ENCODE measurements at places on chromosomes 4 and X. TPM values are rescaled to one million over a fixed set of nuclear protein-coding genes. Genes with fewer than 3 reads are reported as not detected.

DNA sequence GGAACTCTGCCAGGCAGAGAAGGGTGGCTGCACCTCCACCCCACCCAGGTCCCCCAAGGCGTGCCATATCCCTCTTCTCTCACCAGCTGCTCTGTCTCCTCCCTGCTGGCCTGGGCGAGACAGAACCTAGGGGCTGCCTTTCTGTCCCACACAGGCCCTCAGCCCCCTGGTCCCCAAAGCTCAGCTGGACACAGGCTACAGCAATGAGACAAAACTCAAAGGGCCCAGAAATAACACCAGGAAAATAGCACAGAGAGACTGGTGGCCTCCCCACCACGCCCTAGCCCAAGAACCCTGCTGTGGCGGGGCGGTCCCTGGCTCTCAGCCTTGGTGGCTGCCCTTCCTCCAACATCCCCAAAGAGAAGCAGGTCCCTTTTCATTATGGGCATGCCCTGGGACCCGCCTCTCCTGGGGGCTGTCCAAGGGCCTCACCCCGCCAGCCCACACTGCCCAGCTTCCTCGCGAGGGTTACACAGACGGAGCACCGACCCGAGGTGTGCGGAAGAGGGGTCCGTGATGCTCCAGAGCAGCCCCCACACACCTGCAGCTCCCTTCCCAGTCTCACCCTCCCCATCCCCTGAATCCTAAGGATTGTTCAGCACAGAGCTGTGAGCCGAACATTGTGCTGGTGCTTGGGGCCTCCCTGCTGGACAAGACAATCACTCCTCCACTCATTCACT lies 67.7 kb upstream of the HMX1 start:
- no peak for DNase-seq
- H3K27me3 ChIP-seq, result no peaks in the 10 kb centered on the region
- H3K4me3 ChIP-seq, result no peak overlapping the region

DNA sequence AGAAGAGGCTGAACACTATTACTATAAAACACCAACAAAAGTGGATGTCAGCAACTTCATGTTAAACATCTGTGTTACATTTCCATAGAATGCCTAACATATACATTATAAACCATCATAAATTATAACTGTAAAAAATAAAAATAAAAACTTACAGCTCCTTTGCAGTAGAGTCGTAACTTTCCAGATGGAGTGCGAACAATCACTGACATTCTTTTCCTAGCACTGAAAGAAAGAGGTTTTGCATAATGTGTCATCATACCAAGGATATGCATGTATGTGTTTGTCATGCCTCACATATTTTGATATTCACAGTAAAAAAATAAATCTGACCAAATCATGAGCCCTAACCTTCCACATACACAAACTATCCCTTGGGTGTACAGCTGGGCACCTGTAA lies 113.1 kb downstream of the ATP8A1 start:
- no peaks in the 10 kb centered on the region for H3K36me3 ChIP-seq
- DNase-seq, result no peak

Gene STIM2
- total RNA-seq, result 54.3 TPM

- no peaks in the 10 kb centered on the region for H3K4me1 ChIP-seq
- DNase-seq, result no peak
- H3K27ac ChIP-seq, result no peak overlapping the region
These were observed 31.1 kb upstream of the MID1IP1 start for GRCh38 chrX:38770152-38770551.

Gene PDE6B
- 19.9 TPM for total RNA-seq

GRCh38 chr4:92264163-92264562 lies 39.6 kb upstream of the GRID2 start:
- no peak overlapping the region for H3K27ac ChIP-seq
- H3K4me3 ChIP-seq, result no peak overlapping the region
- no peaks in the 10 kb centered on the region for H3K27me3 ChIP-seq
- no peaks in the 10 kb centered on the region for H3K36me3 ChIP-seq

- DNase-seq, result no peak
- H3K27me3 ChIP-seq, result no peaks in the 10 kb centered on the region
- H3K4me1 ChIP-seq, result peaks cover 3% of the 10 kb centered on the region
These were observed 45.4 kb downstream of the APLN start for GRCh38 chrX:129609395-129609794.

Gene ARHGAP36
- not detected for total RNA-seq

GRCh38 chr4:83894831-83895230 lies 358.9 kb downstream of the GPAT3 start:
- no peaks in the 10 kb centered on the region for H3K4me1 ChIP-seq
- H3K4me3 ChIP-seq, result no peak overlapping the region
- no peak for DNase-seq
- no peaks in the 10 kb centered on the region for H3K27me3 ChIP-seq
- no peaks in the 10 kb centered on the region for H3K36me3 ChIP-seq

GRCh38 chr4:178554352-178554751 lies 1112.1 kb upstream of the AGA start:
- H3K27me3 ChIP-seq, result no peaks in the 10 kb centered on the region
- no peaks in the 10 kb centered on the region for H3K4me1 ChIP-seq
- no peak for DNase-seq
- no peak overlapping the region for H3K4me3 ChIP-seq
- H3K27ac ChIP-seq, result no peak overlapping the region

- no peaks in the 10 kb centered on the region for H3K27me3 ChIP-seq
- no peak overlapping the region for H3K4me3 ChIP-seq
- no peak for DNase-seq
- no peak overlapping the region for H3K27ac ChIP-seq
- no peaks in the 10 kb centered on the region for H3K36me3 ChIP-seq
These were observed 87.4 kb upstream of the KCTD8 start for GRCh38 chr4:44535981-44536380.

Gene SCML2
- total RNA-seq, result not detected

Gene FDCSP
- not detected for total RNA-seq

- H3K27ac ChIP-seq, result no peak overlapping the region
- no peak overlapping the region for H3K4me3 ChIP-seq
- H3K36me3 ChIP-seq, result no peaks in the 10 kb centered on the region
- no peak for DNase-seq
These were observed 17.9 kb upstream of the EXOSC9 start for GRCh38 chr4:121783210-121783609.

Gene MAPK10
- total RNA-seq, result 24.5 TPM

Gene GAGE2A
- 1.2 TPM for total RNA-seq

Gene RASSF6
- 1.1 TPM for total RNA-seq

- DNase-seq, result no peak
- no peaks in the 10 kb centered on the region for H3K27me3 ChIP-seq
- no peaks in the 10 kb centered on the region for H3K36me3 ChIP-seq
- H3K4me3 ChIP-seq, result no peak overlapping the region
- no peaks in the 10 kb centered on the region for H3K4me1 ChIP-seq
These were observed 132.8 kb upstream of the S100G start for GRCh38 chrX:16517039-16517605.

Gene AWAT2
- total RNA-seq, result 0.67 TPM

Gene HSFX3
- total RNA-seq, result not detected

Gene PDLIM3
- 15.9 TPM for total RNA-seq

Gene KIAA1210
- not detected for total RNA-seq

Gene TRAM1L1
- 2.1 TPM for total RNA-seq

DNA sequence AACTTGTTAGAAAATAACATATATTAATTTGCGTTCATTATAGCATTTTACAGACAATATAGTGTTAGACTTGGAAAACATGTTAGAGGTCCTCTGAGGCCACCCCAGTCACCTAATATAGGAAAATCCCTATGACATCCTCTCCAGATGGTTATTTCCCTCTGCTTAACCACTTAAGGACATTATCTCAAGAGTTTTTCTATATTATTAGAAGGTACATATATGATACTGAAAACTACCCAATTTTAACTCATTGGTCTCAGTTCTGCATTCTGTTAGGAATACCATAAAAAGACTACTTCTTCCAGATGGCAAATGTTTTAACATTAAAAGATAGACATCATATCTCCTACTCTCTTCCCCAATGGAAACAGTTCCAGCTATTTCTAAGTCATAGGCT lies 21.4 kb downstream of the PTPN13 start:
- H3K4me1 ChIP-seq, result no peaks in the 10 kb centered on the region
- no peaks in the 10 kb centered on the region for H3K36me3 ChIP-seq
- H3K27me3 ChIP-seq, result no peaks in the 10 kb centered on the region

GRCh38 chr4:178448372-178449035 lies 1006.3 kb upstream of the AGA start:
- H3K4me3 ChIP-seq, result no peak overlapping the region
- H3K4me1 ChIP-seq, result no peaks in the 10 kb centered on the region

Gene HSFX4
- not detected for total RNA-seq

- no peak overlapping the region for H3K4me3 ChIP-seq
- peaks cover 12% of the 10 kb centered on the region for H3K4me1 ChIP-seq
- no peaks in the 10 kb centered on the region for H3K27me3 ChIP-seq
- no peaks in the 10 kb centered on the region for H3K36me3 ChIP-seq
- no peak overlapping the region for H3K27ac ChIP-seq
These were observed 47.9 kb downstream of the CHIC2 start for GRCh38 chr4:54016504-54016903.

Gene HEPH
- total RNA-seq, result 8.2 TPM

- H3K27ac ChIP-seq, result no peak overlapping the region
- no peak for DNase-seq
- H3K4me3 ChIP-seq, result no peak overlapping the region
- no peaks in the 10 kb centered on the region for H3K27me3 ChIP-seq
These were observed 24.5 kb upstream of the PJA1 start for GRCh38 chrX:69189576-69190371.

- no peaks in the 10 kb centered on the region for H3K27me3 ChIP-seq
- H3K27ac ChIP-seq, result no peak overlapping the region
- no peak for DNase-seq
- H3K36me3 ChIP-seq, result no peaks in the 10 kb centered on the region
- peaks cover 9% of the 10 kb centered on the region for H3K4me1 ChIP-seq
These were observed 59.6 kb downstream of the LNX1 start for GRCh38 chr4:53531585-53532224.

DNA sequence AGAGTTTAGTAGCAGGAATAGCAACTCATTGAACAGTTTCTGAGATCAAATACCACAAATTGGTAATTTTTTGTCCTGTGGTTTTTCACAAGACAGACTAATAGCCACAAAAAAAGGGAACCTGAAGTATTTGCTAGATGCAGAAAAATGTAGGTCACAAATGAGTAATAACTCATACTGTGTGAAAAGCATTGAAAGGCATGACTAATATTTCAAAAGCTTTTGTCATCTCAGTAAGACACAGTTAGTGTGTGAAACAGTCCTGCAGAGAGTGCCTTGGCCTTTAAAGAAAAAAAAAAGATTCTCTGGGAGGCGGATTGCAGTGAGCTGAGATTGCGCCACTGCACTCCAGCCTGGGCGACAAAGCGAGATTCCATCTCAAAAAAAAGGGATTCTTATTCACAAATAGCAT lies 31.4 kb upstream of the SLC25A31 start:
- no peak overlapping the region for H3K27ac ChIP-seq
- no peak overlapping the region for H3K4me3 ChIP-seq
- no peaks in the 10 kb centered on the region for H3K4me1 ChIP-seq
- peaks cover 4% of the 10 kb centered on the region for H3K36me3 ChIP-seq
- DNase-seq, result no peak
- H3K27me3 ChIP-seq, result no peaks in the 10 kb centered on the region

- no peaks in the 10 kb centered on the region for H3K36me3 ChIP-seq
- no peak overlapping the region for H3K4me3 ChIP-seq
- no peak overlapping the region for H3K27ac ChIP-seq
- H3K4me1 ChIP-seq, result no peaks in the 10 kb centered on the region
These were observed 88.6 kb upstream of the MAD2L1 start for GRCh38 chr4:120155287-120155686.

DNA sequence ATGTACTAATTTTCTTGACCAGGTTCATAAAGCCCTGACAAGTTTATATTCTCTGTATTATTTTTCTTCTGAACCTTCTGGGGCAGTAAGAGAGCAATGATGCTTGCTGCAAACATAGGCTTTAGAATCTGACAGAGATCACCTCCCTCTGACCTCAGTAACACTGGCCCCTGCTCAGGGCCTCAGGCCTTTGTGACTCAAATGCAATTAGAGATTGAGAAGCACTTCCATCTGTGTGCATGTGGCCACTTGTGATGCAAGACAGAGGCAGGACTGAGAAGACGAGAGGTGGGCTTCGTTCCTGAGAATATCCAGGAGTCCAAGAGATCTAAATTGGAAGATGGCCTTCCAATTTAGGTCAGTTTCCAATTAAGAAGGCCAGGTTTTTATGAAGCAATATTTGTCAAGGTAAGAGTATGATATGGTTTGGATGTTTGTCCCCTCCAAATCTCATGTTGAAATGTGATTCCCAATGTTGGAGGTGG lies 82.8 kb upstream of the VEGFC start:
- DNase-seq, result no peak
- no peaks in the 10 kb centered on the region for H3K36me3 ChIP-seq
- H3K4me1 ChIP-seq, result no peaks in the 10 kb centered on the region
- H3K27ac ChIP-seq, result no peak overlapping the region
- no peaks in the 10 kb centered on the region for H3K27me3 ChIP-seq

- no peak overlapping the region for H3K4me3 ChIP-seq
- no peaks in the 10 kb centered on the region for H3K27me3 ChIP-seq
- no peak for DNase-seq
- H3K27ac ChIP-seq, result no peak overlapping the region
- no peaks in the 10 kb centered on the region for H3K36me3 ChIP-seq
These were observed 217.6 kb downstream of the AFAP1 start for GRCh38 chr4:7721984-7722551.

- no peak overlapping the region for H3K27ac ChIP-seq
- no peaks in the 10 kb centered on the region for H3K36me3 ChIP-seq
- DNase-seq, result peak; percentile 35
- peak overlapping the region; percentile 41 for H3K4me3 ChIP-seq
These were observed 113.9 kb upstream of the VAMP7 start for GRCh38 chrX:155767051-155767875.

GRCh38 chrX:39377773-39378172 lies 576.5 kb downstream of the MID1IP1 start:
- H3K4me1 ChIP-seq, result no peaks in the 10 kb centered on the region
- no peaks in the 10 kb centered on the region for H3K27me3 ChIP-seq
- no peak overlapping the region for H3K27ac ChIP-seq
- DNase-seq, result no peak

DNA sequence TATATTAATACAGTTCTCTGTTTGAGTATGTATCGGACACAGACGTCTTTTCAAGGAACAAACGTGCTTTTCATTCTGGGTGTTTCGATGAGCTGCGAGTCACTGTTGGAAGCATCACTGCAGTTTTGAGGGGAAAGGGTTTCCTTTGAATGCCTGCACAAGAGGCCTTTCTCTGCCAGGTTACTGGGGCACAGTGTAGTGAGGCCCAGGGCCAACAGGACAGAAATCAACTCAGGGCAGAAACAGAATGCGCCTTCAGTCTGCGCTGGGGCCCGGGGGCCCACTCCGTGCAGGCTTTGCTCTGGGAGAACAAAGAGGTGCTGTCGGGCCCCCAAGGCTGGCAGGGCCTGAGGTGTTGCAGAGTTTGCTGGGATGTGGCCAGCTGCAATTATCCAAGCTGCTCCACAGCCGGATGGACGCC lies 2.3 kb upstream of the PPP2R3B start:
- DNase-seq, result no peak
- no peak overlapping the region for H3K4me3 ChIP-seq
- peaks cover 18% of the 10 kb centered on the region for H3K4me1 ChIP-seq

DNA sequence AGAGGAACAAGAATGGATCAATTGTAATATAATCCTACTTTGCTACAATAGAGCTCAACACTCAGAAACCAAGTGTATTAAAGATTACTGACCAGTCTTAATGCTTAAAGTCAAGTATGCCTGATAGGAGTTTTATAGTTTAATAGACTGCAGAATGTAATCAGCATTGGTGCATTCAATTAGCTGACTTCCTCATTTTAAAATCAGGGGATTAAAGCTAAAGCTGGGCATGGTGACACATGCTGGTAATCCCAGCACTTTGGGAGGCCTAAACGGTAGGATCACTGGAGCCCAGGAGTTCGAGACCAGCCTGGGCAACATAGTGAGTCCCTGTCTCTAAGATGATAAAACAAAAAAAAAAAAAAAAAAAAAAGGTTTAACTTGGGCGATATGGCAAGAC lies 10.8 kb downstream of the HNRNPDL start:
- H3K27ac ChIP-seq, result no peak overlapping the region
- no peak for DNase-seq
- no peaks in the 10 kb centered on the region for H3K27me3 ChIP-seq

Gene DMRTC1B
- 0.92 TPM for total RNA-seq
